ENCODE measurements at places on chromosomes 5 and 9.

DNA sequence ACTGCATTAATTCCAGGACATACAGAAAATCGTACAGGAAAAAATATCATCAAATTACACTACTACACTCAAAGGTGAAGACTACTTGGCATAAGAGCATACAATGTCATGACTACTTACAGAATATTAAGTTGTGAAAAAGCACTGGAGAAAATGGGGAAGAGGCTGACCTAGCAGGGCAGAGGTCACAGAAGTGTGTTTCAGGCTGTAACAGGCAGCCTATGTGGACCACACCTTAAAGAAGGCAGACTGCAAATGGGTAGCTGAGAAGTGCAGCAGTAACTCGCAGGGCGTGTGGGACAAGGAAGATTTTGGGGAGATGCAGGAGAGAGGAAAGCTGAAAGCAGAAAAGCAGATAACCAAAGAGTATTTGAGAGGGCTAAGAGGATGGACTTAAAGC is 167.0 kb upstream of the PIK3R1 start:
- DNase-seq = no peak

GRCh38 chr5:118791926-118792734 is 196.2 kb downstream of the DTWD2 start:
- no peak for DNase-seq

DNA sequence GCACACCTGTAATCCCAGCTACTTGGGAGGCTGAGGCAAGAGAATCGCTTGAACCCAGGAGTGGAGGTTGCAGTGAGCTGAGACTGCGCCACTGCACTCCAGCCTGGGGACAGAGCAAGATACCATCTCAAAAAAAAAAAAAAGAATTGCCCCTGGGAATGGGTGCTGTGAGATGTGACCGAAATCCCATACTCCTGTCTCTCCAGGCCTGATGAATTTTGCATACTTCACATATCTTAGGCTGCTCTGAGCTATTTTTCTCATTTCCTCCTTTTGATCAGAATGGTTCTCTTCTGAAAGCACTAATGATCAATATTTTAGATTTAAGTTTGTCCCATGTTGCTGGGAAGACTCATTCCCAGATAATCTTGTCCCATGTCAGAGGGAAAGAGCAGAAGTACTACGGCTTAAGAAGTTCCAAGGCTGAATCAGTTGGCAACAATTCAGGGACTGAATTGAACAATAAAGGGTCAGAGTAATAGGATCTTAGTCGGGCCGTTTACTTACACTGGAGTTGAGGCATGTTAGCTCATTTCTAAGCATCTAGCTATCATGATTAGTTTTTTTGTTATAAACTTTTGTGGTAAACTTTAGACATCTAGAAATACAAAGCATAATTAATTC is 44.2 kb upstream of the TENT2 start:
- no peak for DNase-seq

GRCh38 chr9:89933578-89933977 is 328.8 kb downstream of the GADD45G start:
- no peak for DNase-seq

GRCh38 chr5:145938776-145939539 is 2.6 kb downstream of the SH3RF2 start:
- no peak for DNase-seq

All from activated CD8-positive, alpha-beta memory T cell treated with anti-CD3 and anti-CD28 coated beads for 48 hours (primary cell).